ENCODE measurements at places on chromosomes 7 and 10.
A peak's percentile ranks its signal among the peaks of the same experiment; 100 is the strongest.

GRCh38 chr10:88832376-88832775 lies 19.3 kb downstream of the ANKRD22 start:
- DNase-seq: no peak

- no peak for DNase-seq
These were observed 90.8 kb downstream of the AGMO start for GRCh38 chr7:15470825-15471668.

DNA sequence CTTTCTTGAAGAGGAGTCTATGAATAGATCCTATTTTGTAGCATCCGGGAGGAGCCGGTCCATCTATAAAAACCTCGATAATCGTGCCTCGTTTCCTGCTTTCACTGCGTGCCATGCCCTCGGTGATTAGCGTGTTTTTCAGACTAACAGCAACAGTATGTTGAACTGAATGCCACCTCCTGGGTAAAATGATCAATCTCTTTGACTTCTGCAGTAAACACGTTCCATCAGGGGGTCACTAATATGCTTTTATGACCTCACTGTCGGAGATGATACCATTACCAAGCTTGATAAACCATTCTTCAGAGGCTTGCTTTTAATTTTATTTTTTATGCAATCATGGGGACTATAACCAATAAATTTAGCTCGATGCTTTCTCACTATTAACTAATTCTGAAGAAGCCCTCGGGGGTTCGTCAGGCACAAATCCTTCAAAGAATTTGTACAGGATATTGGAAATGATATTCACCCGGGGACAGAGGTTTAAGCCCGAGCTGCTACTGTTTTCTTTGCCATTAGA lies 228.3 kb downstream of the ADARB2 start:
- DNase-seq: no peak

GRCh38 chr7:103651593-103652377 lies 205.8 kb upstream of the SLC26A5 start:
- DNase-seq: peak; percentile 25

DNA sequence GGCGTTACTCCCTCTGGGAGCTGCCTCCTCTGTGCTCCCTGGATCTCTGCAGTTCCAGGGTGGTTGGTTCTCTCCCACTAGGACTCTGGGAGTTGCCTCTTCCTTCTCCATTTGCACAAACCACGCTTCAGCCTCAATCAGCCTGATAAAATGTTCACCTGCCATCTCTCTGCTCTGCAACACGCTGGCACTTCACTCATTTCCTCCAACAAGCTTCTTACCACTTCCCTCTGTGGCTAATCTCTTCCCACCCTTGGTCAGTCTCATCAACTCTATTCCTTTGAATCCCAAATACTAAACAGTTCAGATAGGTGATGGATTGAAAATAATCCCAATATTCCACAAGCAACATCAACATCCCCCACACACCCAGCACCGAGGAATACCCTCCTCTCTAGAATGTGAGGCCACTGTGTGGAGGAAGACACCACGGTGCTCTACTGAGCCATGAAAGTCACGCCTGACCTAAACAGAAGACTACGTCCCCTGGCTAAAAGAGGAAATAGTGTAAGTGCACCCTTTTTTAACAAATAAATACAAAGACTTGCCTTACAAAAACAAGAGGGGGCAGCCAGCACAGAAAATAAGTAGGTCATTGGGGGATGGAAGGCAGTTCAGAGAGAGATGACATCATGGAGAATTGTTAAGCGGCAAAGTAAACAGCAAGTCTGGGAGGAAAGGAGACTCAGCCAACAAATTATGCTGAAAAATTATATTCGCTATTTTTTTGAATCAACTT lies 1.9 kb upstream of the FAM170B start:
- DNase-seq: no peak

GRCh38 chr10:103861505-103861904 lies 6.1 kb upstream of the SH3PXD2A start:
- DNase-seq: no peak

GRCh38 chr10:27252267-27253000 lies 11.8 kb upstream of the ACBD5 start:
- DNase-seq: no peak

- DNase-seq: no peak
These were observed 2.1 kb downstream of the CBLL1 start for GRCh38 chr7:107746006-107746405.

- DNase-seq: no peak
These were observed 27.4 kb upstream of the GOT1 start for GRCh38 chr10:99457813-99458212.

DNA sequence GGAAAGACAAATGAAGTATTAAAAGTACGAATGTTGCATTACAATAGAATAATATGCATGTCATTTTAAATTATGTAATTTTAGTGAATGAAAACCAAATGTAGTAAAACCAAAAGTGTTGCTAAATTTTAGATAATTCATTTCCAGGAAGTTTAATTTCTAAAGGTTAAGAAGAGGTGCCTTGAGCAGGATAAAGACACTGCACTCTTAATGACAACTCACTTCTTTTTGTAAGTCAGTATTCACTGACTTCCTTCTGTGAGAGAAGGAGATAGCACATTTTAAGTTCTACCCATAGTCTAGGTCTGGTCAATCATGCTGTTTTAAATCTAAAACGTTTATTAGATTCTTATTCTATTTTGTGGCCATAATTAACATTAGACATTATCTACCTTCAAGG lies 160.2 kb downstream of the CRPPA start:
- DNase-seq: no peak

DNA sequence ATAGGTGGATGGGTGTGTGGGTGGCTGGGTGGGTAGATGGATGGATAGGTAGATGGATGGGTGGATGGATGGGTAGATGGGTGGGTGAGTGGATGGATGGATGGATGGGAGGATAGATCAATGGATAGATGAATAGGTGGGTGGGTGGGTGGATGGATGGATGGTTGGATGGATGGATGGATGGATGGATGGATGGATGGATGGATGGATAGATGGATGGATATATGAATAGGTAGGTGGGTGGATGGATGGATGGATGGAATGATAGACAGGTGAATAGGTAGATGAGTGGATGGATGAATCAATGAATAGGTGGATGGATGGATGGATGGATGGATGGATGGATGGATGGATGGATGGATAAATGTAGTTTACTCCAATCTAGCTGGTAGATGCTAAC lies 52.7 kb downstream of the FRMPD2 start:
- DNase-seq: no peak

- no peak for DNase-seq
These were observed 100.7 kb downstream of the GRID1 start for GRCh38 chr10:86265895-86266259.

- DNase-seq: no peak
These were observed 202.6 kb upstream of the NRP1 start for GRCh38 chr10:33537066-33537465.

DNA sequence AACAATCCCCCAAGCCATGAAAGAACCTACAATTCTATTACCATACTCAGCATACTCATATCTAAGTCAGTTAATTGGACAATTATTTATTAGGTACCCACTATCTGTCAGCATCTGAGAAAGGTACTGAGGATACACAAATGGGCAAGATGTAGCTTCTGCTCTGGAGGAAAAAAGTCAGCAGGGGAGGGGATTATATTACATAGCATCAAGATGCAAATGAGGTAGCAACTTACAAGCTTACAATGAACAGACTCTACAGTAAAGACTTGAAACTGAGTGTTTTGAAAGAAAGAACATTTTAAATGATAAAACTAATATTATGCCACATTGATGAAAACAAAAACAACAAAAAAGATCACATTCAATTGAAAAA lies 10.8 kb upstream of the CUBN start:
- no peak for DNase-seq

DNA sequence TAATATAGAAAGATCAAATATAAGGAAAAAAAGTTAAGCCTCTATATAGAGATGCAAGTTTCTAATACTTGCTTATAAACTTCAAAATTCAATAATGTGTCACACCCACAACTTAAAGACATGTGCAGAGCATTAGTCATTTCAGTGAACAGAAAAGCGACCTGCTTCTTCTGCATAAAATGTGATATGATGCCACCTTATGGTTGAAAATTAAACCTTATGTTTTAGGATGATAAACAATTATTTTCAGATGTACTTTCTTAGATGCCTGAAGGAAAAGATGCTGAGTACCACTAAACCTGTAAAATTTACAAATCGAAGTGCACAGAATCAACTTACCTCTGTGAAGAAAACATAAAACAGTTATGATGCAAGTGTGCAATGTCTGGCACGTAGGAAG lies 96.0 kb downstream of the MTERF1 start:
- peak; percentile 14 for DNase-seq

Data from left kidney (tissue), 8 donors.